ENCODE measurements at places on chromosomes 4 and X. TPM values are rescaled to one million over a fixed set of nuclear protein-coding genes. Genes with fewer than 3 reads are reported as not detected.

TLR7 gene
- 23.0 TPM for polyA plus RNA-seq

PSAPL1 gene
- not detected for polyA plus RNA-seq

SPANXN3 gene
- polyA plus RNA-seq: not detected

FAM241A gene
- 5.5 TPM for polyA plus RNA-seq

IL3RA gene
- 12.0 TPM for polyA plus RNA-seq

FAAH2 gene
- polyA plus RNA-seq: not detected

GPC4 gene
- polyA plus RNA-seq: 0.59 TPM

CFAP299 gene
- not detected for polyA plus RNA-seq

NLGN3 gene
- polyA plus RNA-seq: 0.46 TPM

RASGEF1B gene
- polyA plus RNA-seq: 76.9 TPM

RNF150 gene
- polyA plus RNA-seq: not detected

DNA sequence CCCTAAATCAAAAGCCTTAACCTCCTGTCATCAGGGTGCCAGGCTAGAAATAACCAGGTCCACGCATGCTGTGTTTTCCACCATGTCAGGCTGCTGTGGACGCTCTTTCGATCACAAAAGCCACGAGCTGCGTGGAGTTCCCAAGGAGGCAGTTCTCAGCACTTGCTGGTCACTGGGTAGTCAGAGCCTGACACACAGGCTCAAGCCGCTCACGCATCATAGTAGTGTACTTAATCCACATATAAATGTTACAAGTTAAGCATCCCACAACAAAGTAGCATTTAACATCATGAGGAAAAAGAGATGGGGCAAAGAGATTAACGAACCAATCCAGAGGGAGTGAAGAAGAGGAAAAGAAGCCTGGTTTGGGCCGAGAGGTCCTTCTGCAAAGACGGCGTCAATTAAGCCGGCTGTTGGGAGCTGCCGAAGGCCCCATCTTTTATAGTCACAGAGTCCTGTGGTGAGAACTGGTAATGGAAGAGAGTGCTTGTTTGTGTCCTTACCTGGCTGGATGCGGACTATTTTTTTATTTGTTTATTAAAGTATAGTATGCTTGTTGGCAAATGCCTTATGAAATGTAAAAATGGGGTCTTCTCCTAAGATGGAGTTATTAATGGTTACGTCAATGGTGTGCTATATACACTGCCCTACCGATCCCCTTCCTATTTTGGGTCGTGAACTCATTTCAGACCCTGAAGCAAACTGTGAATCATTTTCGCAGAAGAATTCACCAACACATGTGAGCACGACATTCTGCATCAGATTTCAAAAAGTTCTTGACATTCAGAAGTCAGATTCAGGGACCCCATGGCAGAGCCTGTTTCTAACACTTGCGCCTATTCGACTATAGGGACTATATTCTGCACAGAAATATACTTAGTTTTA is 675 bp downstream of the PRIMPOL start:
- peaks cover 6% of the 10 kb centered on the region for H3K36me3 ChIP-seq
- peak overlapping the region; percentile 91 for H3K4me3 ChIP-seq
- H3K4me1 ChIP-seq: peaks cover 21% of the 10 kb centered on the region
- no peak for DNase-seq
- peak overlapping the region; percentile 69 for H3K27ac ChIP-seq

DNA sequence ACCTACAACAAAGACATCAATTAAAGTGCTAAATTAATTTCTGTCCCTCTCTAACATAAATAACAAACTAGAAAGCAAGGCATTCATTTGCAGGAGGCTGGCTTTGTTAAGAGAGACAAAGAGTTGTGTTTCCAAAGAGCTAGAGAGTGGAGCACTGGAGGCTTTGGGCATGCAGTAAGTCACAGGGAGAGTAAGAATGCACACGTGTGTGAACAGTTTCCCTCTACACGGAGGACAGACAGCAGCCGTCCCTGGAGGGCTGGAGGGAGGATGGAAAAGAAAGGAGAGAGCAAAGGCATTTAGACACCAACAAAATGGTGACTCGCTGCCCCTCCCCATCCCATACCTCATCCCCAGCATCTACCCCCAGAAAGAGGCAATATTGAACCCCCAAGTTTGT is 20.4 kb upstream of the DCHS2 start:
- H3K4me3 ChIP-seq: no peak overlapping the region
- no peak for DNase-seq
- no peak overlapping the region for H3K27ac ChIP-seq
- no peaks in the 10 kb centered on the region for H3K36me3 ChIP-seq
- no peaks in the 10 kb centered on the region for H3K4me1 ChIP-seq

GRCh38 chr4:184810720-184811119 is 15.0 kb downstream of the ACSL1 start:
- no peak overlapping the region for H3K27ac ChIP-seq
- H3K27me3 ChIP-seq: no peaks in the 10 kb centered on the region
- peaks cover 83% of the 10 kb centered on the region for H3K4me1 ChIP-seq
- H3K4me3 ChIP-seq: no peak overlapping the region
- peaks cover 15% of the 10 kb centered on the region for H3K36me3 ChIP-seq

DNA sequence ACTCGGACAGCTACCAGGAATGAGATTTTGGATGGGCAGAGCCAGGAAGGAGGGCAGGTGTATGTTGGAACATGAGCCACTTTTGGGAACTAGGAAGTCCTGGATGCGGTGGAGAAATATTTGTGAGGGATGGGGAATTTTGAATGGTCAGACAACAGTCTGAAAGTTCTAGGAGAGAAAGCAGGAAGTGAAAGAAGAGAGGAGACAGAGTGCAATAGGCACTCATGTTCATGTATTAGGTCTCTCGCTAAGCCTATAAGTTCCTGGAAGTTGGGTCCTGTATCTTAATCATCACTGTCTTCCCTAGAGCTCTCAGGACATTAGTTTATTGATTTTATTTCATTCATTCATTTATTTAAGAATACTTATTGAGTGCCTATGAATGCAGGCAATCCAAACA is 65.7 kb upstream of the CITED1 start:
- no peaks in the 10 kb centered on the region for H3K27me3 ChIP-seq
- no peak overlapping the region for H3K27ac ChIP-seq
- H3K36me3 ChIP-seq: no peaks in the 10 kb centered on the region
- H3K4me3 ChIP-seq: no peak overlapping the region
- no peaks in the 10 kb centered on the region for H3K4me1 ChIP-seq

DNA sequence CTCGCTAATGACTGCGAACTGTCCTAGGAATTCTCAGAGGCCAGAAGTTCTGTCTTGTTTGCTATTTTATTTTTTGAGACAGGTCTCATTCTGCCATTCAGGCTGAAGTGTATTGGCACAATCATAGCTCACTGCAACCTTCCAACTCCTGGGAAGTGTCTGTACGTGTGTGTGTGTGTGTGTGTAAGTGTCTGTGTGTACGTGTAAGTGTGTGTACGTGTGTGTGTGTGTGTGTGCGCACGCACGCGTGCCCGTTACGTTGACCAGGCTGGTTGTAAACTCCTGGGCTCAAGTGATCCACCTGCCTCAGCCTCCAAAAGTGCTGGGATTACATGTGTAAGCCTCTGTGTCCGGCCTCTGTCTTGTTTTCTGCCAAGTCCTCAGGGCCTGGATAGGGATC is 10.4 kb upstream of the CDK16 start:
- H3K4me1 ChIP-seq: no peaks in the 10 kb centered on the region
- H3K4me3 ChIP-seq: no peak overlapping the region

DNA sequence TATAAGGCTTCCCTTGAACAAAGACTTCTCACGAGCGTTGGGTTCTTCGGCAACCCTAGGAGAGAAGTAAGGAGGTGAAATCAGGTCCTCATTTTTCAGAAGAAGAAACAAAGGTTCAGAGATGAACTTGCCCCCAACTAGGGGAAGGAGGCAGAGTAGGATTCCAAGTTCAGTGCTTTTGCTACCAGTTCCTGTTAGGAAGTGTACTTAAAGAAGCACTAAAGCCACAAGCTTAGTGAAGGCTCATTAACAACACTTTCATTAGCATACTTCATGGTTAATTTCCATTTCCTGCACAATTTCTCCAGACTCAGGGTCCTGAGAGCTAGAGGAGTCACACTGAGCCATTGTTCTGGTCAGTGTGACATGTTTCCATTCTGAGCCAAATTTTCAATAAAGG is 52.1 kb downstream of the VSIG4 start:
- peaks cover 53% of the 10 kb centered on the region for H3K4me1 ChIP-seq
- H3K36me3 ChIP-seq: no peaks in the 10 kb centered on the region
- H3K27me3 ChIP-seq: peaks cover under 1% of the 10 kb centered on the region
- H3K27ac ChIP-seq: no peak overlapping the region

GRCh38 chr4:81314196-81314896 is 99.3 kb upstream of the PRKG2 start:
- H3K27me3 ChIP-seq: no peaks in the 10 kb centered on the region
- no peak for DNase-seq
- H3K4me1 ChIP-seq: no peaks in the 10 kb centered on the region
- no peaks in the 10 kb centered on the region for H3K36me3 ChIP-seq
- H3K4me3 ChIP-seq: no peak overlapping the region

GRCh38 chr4:106338671-106339070 is 22.3 kb downstream of the AIMP1 start:
- H3K4me1 ChIP-seq: no peaks in the 10 kb centered on the region
- H3K27ac ChIP-seq: no peak overlapping the region
- H3K36me3 ChIP-seq: peaks cover 58% of the 10 kb centered on the region
- no peak overlapping the region for H3K4me3 ChIP-seq
- no peak for DNase-seq

- H3K4me1 ChIP-seq: no peaks in the 10 kb centered on the region
- no peaks in the 10 kb centered on the region for H3K27me3 ChIP-seq
- no peak overlapping the region for H3K4me3 ChIP-seq
- H3K36me3 ChIP-seq: no peaks in the 10 kb centered on the region
These were observed 81.3 kb upstream of the TSPAN5 start for GRCh38 chr4:98739751-98740150.

DNA sequence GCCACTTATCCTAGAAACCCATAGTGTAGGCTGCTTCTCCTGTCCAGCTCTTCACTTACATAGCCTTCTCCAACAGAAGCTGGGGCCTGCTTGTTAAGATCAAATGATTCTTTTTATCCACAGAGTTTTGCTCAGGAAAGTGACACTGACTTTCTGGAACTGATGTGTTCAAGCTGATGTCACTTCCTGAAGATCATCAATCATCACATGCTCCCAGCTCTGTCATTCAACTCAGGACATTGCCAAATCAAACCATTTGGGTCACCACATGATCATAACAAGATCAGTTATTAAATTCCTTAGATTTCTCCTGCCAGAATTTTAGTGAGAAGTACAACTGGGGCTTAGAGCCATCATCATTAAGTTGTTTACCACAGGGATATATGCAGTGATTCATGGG is 39.4 kb downstream of the GLRA3 start:
- H3K27ac ChIP-seq: no peak overlapping the region
- no peak overlapping the region for H3K4me3 ChIP-seq
- no peaks in the 10 kb centered on the region for H3K27me3 ChIP-seq
- H3K36me3 ChIP-seq: no peaks in the 10 kb centered on the region
- no peak for DNase-seq
- no peaks in the 10 kb centered on the region for H3K4me1 ChIP-seq

GRCh38 chr4:127151941-127152340 is 480.8 kb upstream of the INTU start:
- H3K27ac ChIP-seq: no peak overlapping the region
- H3K4me1 ChIP-seq: no peaks in the 10 kb centered on the region
- H3K27me3 ChIP-seq: no peaks in the 10 kb centered on the region
- no peak overlapping the region for H3K4me3 ChIP-seq

DNA sequence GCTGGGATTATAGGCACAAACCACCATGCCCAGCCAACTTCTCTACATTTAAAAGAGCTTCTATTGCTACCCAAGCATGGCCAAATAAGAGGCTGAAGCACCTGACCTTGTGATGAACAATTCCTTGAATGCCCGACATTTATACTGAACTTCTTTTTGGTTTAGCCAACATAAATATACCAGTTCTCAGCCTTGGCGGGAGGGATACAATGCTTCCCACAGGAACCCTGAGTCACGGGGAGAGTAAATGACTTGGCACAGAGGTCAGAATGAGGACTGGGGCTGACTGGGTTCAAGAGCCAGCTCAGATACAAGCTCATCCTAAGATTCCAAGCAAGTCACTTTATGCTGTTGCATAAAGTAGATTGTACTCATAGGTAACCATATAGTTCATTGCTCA is 6.1 kb downstream of the HOPX start:
- no peak for DNase-seq
- no peak overlapping the region for H3K27ac ChIP-seq
- H3K27me3 ChIP-seq: no peaks in the 10 kb centered on the region
- no peak overlapping the region for H3K4me3 ChIP-seq
- H3K36me3 ChIP-seq: no peaks in the 10 kb centered on the region
